ENCODE measurements at places on chromosomes 4 and X.
A peak's percentile ranks its signal among the peaks of the same experiment; 100 is the strongest.

DNA sequence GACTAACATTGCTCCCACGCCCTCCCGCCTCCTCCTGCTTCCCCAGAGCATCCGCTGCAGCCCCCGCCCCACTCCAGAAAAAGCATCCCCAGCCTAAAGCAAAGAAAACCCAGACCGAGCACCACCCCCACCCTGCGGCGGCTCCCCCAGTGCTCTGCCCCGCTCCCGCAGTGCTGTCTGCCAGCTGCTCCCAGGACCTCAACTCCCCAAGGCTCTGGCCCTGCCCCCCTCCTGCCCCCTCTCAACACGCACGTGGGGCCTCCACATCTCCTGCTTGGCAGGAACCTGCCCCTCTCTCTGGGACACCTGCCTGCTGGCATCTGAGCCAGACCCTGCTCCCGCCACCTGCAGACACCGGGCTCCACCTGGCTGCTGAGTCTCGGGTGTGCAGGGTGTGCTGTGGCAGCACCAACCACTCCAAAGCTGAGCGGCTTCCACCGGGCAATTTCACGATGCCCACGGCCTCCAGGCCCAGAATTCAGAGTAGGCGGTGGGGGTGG, 79.4 kb downstream of the FAM53A start:
- no peak for DNase-seq

DNA sequence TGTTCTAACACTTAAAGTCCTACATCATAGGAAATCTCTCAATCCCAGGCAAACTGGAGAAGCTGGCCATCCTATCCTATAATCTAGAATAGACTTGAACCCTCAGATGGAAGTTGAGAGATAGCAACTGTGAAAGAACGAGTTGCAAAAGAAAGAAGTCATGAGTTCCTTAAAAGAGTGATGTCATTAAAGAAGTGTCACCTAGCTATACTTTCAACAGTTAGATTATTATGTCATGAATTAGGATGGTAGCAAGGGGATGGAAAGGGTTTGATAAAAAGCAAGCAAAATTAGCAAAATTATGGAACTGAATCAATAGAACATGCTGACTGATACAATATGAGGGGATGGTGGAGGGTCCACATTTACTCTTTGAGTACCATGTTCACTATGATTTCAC, 7.1 kb upstream of the MAPK10 start:
- no peak for DNase-seq

DNA sequence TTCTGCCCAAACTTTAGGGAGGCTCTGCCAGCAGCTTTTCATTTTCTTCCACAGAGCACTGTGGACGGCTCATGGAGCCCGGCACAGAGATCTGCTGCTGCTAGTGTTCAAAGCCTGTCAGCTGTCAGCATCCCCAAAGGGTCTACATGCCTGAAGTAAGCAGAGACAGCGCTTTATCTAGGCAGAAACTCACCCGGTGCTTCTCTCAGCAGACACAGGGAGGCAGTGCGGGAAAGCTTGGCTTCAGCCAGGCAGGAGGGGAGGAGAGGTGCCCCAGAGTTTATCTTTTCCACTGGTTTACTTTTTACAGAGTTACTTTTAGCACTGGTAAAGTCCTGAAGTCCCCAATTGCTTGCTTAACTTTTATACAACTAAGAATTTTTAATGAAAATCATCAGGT, 339.3 kb downstream of the NKX6-1 start:
- DNase-seq, result peak; percentile 24

- DNase-seq, result peak; percentile 68
These were observed at the start of gene NAA10 for GRCh38 chrX:153934762-153935325. NAA10 (minus strand) TSS chrX:153935037; CDS start chrX:153934904, 133 bp downstream.

DNA sequence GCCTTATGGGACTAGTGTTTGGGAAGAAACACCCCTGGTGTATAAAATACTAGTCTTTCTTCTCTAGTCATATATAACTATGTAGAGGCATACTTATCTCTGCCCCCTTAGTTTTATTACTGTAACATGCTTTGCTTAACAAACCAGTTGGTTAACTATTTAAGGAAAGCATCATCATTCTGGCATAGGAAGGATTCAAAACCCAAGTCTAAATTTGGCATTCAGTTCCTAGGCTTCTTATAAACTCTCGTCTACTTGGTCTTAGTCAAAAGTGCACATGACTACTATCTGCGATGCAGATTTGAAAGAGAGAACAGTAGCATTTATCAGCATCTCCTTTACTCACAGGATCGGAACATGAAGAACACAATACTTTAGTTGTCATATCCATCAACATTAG, 111.3 kb downstream of the MFAP3L start:
- no peak for DNase-seq

DNA sequence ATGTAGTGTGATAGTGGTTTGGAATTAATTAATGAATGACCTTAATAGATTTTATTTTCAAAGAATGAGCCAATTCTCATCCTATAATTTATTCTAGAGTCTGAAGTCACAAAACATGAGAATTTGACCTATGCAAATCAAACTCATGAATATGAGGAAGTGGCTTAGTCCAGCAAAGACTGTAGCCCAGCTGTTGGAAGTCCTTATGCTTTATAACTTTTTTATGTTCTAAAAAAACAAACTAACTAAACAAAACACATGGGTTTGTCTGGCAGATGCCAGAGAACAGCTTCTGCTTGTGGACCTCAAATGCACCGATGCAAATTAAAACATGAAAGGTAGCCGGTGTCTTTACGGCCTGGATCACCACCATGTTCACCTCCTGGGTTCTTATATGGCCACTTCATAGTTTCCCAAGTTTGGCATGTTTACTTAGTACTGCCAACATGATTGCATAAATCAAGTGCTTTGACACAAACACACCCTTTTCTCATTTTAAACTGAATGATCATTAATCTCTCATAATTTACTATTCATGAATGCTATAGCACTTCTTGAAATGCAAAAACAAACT, 277.4 kb downstream of the PAPSS1 start:
- no peak for DNase-seq

- DNase-seq, result no peak
These were observed 49.0 kb upstream of the HOPX start for GRCh38 chr4:56730097-56730496.

DNA sequence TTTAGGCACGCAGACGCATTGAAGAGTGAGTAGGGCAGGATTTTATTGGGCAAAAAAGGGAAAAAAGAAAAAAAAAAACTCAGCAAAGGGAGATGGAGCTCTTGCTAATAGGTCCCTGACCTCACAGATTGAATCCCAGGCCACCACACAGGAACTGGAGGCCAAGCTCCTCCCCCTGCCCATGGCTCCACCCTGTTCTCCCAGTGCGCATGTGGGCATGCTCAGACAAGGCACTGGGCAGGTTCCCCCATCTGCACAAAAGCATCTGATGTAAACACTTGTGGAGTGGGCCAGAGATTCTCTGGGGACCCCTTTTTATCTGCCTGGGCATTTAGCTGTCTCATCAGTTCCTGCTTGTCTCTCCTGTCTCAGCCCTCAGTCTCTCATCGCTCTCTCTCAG, 9.5 kb downstream of the FRMD7 start:
- DNase-seq, result no peak
